Right ventricle myocardium inferior (tissue), 1 donor: ENCODE measurements at places on chromosomes 2 and 18. TPM values are rescaled to one million over a fixed set of nuclear protein-coding genes. Genes with fewer than 3 reads are reported as not detected.
A peak's percentile ranks its signal among the peaks of the same experiment; 100 is the strongest.

Gene TMSB10
- 571 TPM for total RNA-seq

- no peak for DNase-seq
These were observed 175.0 kb downstream of the PRKCE start for GRCh38 chr2:45826460-45826859.

- no peak for DNase-seq
These were observed 9.3 kb downstream of the PSTPIP2 start for GRCh38 chr18:46062781-46063180.

DNA sequence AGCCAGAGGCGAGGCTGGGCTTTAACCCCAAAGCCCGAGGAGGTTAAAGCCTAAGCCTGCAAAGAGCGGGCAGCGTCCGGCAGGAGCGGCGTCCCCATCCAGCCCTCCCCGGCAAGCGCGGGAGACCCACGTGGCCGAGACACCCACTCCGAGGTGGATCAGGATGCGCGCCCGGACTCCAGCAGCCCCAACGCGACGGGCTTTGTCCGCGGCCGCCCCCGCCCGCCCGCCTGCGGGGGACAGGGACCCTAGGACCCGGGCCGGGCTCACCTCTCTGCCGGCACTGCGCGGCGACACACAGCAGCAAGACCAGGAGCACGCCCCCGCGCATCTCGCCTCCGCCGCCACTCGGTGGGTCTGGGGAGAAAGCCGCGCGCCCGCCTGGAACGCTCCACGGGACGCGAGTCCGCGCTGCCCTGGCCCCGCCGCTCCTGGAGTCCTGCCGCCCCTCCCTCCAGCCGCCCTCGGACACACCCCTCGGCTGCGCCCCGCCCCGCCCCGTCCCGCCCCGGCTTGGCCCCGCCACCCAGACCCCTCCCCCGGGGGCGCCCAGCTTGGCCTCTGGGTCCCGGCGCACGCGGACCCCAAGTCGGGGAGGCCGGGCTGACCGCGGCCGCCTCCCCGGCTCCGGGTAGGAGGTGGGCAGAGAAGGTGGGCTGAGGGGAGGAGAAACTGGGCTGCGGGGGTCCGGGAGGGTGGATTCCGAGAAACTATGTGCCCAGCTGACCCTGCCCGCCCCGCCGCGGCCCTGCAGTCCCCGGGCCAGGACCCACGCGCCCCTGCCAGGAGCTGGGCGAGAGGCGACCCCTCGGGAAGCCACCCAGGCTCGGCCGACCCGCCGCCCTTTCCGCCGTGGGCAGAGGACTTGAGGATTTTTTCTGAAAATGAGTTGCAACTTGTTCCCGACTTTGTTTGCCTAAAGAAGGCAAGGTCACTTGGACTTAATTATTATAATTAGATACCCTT, at the start of gene LAMA1:
Gene LAMA1, minus strand, starts transcription at position 408 of the 966 bp plus-strand sequence. Its CDS starts 77 bp downstream, at position 331.
- DNase-seq: no peak

DNA sequence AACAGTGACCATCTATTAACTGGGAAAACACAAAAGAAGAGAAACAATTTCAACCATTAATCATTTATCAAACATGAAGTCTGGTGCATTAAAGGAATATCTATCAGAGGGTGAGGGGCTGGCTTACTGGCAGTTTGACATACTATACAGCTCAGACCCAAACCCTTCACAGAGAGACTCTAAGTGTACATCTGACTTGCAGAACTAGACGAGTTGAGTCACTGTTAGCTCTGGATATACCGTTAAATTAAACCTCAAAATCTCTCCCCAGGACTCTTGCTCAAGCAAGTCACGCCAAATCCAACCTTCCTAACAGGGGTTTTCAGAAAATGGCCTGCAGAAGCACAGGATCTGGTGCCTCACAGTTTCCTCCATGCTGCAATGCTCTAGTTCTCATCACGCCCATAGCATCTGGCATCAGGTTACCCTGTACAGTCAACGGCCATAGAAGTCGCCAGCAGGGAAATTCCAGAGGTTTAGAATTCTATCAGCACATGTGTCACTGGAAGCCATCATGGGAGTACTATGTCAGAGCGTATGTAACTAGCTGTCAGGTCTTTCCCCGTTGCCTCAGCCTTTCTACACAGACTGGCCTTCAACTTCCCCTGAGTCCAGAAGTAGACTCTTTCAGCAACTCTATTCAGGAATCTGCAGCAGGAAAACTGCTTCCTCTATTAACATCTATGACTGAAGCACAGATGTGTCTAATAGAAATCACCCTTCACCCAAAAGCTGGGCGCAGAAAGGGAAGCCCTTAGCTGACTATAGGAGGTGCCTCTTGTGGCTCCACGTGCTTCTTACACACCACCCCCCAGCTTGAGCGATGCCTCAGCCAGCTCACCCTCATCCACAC, 9.3 kb downstream of the TGOLN2 start:
- DNase-seq: no peak

- no peak for DNase-seq
These were observed 110.2 kb upstream of the THOC1 start for GRCh38 chr18:378079-378478.

DNA sequence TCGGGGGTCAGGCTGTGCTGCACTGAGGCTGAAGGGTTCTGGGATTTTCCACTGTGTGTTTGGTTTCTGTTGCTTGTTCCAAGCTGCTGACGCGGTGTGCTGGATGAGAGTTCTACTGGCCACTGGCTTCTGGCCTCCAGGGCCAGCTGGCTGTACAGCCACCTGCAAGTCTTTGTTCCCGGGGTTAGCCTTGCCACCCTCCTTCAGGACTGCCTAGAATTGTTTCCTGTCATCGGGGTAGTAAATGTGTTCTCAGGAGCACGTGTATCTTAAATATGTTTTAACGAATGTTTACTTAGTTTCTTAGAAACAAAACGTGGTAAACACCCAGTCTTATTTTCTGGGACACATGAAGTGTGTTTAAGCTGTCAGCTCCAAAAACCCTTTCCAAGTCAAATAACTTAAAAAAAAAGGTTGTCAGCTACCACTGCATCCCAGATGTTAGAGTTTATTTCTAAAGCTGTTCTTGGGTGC, 231.2 kb downstream of the AGAP1 start:
- DNase-seq: peak; percentile 84

DNA sequence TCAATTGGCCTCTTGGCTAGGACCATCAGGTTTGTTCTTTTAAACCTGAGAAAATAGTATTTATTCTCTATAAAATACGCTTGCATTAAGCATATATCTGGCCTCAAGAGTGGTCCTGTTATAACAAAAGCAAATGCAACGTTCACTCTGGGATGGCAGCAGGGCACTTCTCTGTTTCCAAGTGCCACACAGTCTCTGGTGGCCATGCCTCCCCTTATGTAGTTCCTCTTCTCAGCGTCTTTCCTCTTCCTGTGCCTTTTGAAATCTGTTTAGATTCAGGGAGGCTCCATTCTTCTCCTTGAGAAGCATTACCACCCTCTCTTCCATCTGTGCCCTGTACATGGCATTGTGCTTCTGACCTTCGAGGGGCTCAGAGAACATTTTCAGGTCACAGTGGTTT, 51.9 kb downstream of the TSHZ1 start:
- DNase-seq: no peak

DNA sequence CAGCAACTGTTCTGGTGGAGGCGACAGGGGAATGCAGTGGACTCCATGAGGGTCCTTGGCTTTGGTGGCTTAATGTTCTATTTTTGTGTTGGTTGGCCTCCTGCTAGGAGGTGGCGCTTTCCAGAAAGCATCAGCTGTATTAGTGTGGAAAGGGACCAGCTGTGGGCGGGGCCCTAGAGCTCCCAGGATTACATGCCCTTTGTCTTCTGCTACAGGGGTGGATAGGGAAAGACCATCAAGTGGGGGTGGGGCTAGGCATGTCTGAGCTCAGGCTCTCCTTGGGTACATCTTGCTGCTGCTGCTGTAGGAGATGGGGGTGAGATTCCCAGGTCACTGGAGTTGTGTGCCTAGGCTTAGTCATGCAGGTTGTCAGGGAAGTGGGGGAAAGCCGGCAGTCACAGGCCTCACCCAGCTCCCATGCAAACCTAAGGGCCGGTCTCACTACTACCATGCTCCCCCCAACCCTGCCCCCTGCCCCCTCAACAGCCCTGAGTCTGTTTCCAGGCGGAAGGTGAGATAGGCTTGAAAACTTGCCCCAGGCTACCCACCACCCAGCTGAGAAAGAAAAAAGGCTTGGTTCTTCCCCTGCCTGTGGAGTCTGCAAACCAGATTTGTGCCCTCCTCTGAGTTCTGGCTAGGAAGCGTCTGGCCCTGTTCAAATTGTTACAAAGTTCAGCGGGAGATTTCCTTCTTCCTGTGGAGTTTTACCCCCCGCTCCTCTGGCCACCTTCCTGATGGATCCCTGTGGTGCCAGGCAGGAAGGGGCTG, 141.3 kb upstream of the LYPD1 start:
- no peak for DNase-seq

- DNase-seq: no peak
These were observed 20.3 kb downstream of the KYNU start for GRCh38 chr2:142897807-142898206.

DNA sequence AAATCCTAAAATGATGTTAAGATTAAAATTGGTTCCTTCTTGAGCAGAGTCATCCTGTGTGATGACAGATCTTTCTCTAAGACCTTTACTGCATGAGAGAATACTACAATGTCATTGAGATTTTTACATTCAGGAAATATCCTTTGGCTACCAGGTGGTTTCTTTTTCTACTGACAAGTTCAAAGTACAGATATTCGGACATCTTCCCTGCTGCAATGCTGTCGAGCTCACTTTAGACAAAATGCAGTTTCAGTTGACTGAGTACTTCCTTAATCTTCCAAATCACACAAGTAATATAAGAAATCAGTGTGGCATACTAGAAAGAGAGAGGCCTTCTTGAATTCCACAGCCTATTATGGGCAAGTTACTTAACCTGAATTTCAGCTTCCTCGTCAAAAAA, 207.9 kb upstream of the ACVR2A start:
- DNase-seq: no peak

Gene IL1R1
- 26.6 TPM for total RNA-seq

DNA sequence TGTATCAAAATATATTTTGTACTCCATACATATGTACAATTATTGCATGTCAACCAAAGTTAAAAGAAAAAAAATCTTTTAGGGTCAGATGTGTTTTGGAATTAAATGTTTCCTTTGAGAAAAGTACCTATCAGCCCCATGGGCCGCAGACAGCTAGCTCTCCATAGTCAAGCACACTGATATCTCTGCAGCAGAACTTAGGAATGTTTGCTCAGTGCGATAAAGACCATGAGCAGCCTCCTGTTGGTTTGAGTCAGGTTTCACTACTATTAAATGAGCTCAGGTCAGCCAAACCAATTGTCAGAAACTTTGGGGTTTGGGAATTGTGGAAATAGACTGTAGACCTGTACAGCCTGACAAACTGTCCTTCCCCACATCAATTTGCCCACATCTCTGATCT, 33.7 kb downstream of the LCT start:
- no peak for DNase-seq

GRCh38 chr18:58633874-58634273, 5.0 kb upstream of the ALPK2 start:
- no peak for DNase-seq

GRCh38 chr2:98457045-98457696, 12.5 kb downstream of the INPP4A start:
- no peak for DNase-seq

GRCh38 chr2:160295519-160296207, 95.6 kb upstream of the ITGB6 start:
- no peak for DNase-seq

- no peak for DNase-seq
These were observed 15.4 kb downstream of the HK2 start for GRCh38 chr2:74849228-74849892.

DNA sequence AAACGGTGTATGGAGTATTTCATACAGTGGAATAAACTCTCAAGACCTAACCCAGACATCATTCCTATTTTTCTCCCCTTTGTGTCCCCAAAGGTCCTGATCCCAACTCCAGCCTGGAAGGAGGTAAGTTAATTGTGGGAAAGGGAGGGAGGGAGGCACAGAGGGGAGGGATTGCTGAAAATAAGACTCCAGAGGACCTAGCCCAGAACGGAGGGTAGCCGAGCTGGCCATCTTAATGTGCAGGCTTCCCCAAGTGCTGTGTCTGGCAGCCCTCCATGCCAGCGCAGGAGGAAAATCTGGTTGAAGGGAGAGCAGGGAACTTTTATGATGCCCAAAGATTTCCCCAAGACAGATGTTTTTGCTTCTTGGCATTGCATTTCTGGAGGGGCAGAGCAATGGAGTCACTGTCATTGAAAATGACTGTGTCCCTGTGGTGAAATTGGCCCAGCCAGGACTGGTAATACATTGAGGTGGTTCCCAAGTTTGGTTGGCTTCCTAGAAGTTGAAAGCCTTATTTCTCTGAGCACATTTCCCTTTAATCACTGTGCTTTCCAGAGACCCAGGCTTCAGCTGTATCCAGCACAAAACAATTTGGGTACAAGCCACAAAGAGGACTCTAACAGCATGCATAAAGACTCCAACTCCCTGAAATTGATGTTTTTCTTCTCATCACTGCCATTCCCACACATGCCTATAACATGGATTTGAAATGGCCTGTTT, 202.7 kb downstream of the AGPS start:
- DNase-seq: no peak

DNA sequence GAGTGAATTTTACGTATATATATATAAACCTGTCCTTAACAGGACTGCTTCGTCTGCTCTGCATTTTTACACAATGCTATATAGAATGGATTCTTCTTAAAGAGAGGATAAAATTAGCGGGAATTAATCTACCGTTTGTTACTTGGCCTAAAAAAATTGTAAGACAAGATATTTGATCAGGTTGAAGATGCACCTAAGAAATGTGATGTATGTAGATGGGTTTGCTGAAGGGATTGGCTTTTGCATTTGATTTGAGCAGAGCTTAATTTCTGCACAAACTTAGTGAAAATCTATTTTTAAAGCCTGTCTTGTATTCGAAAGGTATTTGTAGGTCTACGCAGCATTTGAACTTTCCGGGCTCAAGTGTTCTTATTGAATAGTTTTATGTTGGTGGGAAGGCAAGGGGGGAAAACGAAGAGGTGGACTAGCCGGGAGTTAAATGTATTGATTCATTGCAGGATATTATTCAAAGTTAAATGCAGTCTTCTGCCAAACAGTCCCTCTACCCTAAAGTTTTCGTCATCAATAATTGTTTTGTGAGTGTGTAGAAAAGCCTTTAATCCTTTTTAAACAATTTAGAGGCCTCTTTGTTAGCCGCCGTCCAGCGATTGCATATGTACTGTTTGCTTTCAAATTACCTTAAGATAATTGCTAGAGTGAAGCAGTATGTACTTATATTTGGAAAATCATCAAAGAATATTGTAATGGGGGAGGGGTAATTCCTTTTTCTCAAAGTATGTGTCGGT, 1.2 kb downstream of the PPP1CB start:
- no peak for DNase-seq

Gene FOXD4L1
- not detected for total RNA-seq

Gene PROC
- not detected for total RNA-seq

DNA sequence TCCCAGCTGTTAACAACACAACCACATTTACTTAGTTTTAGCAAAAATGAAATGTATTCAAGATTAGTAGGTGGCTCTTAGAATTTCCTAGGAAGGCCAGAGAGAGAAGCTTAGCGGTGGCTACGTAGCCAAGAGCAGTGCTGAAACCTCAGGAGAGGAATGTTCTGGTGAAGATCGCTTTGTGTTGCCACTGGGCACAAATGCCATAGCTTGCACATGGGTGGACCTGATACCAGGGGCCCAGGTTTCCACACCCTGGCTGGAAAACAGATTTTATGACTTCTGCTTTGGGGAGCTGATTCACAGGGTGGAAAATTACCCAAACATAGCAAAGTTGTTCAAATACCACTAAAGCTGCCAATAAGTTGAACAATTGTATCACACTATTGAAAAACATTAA, 43.4 kb downstream of the THUMPD2 start:
- DNase-seq: no peak

Gene ORC2
- total RNA-seq: 20.3 TPM
